ENCODE measurements at places on chromosomes 6 and 20. TPM values are rescaled to one million over a fixed set of nuclear protein-coding genes. Genes with fewer than 3 reads are reported as not detected.

- no peak for DNase-seq
These were observed 123.9 kb downstream of the GMPR start for GRCh38 chr6:16362296-16362695.

DNA sequence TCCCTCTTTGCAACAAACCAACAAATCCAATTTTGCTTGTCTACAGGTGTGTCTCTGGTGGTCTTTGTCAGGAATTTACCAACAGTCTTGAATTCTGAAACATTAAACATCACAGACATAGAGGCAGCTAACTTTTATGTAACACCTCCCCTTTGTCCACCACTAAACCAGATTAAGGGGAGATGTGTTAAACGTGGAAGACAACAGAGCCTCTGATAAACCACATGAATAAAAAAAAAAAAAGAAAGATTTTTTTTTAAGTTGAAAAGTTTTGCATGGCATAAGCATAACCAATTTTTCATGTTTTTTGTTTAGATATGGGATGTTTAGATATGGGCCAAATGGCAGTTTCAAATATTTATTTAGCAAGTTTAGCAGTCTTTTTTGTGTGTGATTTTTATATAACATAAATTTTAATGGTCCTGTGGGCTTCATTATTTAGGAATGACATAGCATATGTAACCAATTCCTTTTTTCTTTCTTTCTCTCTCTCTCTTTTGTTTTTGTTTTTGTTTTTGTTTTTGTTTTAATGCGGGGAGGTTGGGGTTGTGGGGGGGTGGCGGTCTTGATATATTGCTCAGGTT is 60.7 kb upstream of the BTN3A2 start:
- DNase-seq, result no peak

Gene ILRUN
- 43.8 TPM for total RNA-seq

Gene BPIFB2
- 93.5 TPM for total RNA-seq

DNA sequence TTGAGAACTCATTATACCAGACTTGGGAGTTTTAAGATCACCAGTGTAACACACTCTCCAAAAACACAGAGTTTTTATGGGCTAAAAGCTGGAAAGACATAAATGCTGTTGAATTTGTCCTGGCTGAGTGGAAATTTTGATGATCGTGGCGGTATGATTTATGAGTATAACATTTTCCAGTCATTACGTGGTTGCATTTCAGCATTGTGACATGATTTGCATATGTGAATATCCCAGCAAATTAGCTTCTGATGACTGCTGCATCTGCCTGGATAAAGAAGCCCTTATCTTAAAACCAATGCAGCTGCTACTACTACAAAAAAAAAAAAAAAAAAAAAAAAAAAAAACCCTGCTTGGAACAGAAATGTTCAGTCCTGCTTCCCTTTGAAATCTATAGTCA is 850.9 kb downstream of the TFAP2A start:
- DNase-seq, result no peak

Gene ECT2L
- total RNA-seq, result not detected

Gene SPACA1
- total RNA-seq, result not detected

DNA sequence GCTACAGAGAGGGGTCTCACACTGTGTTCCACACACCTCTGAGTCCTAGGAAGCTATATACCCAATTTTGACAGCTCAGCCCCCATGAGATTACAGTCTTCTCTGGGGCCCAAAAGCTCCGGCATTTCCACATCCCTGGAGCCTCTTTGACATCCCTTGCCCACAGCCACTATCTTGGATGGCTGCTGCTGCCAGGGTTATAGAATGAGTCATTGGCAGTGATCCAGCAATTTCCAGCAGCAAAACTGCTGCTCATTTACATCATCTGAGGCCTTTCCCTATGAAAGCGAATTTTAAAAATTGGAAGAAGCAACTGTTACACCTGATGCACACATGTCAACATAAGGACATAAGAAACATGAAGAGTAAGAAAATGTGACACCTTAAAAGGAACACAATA is 590.7 kb downstream of the MEI4 start:
- no peak for DNase-seq

- DNase-seq, result no peak
These were observed 17.9 kb downstream of the AHI1 start for GRCh38 chr6:135479601-135480000.

DNA sequence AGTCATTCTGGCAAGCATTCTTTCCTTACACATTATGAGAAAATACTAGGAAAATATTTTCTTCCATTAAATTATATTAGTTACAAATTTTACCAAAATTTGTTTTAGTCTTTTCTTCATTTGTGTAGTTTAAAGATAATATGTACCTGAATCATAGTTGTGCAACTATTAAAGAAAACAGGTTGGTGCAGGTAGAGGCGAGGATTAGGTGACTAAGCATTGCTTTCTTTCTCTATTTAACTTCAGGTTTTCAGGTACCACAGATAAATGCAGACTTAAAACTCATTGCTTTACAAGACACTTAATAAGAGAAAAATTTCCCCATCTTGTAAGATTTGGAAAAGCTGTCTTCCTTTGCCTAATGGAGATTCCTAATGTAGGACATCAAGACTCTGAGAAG is 1175.5 kb upstream of the ADGRB3 start:
- no peak for DNase-seq

DNA sequence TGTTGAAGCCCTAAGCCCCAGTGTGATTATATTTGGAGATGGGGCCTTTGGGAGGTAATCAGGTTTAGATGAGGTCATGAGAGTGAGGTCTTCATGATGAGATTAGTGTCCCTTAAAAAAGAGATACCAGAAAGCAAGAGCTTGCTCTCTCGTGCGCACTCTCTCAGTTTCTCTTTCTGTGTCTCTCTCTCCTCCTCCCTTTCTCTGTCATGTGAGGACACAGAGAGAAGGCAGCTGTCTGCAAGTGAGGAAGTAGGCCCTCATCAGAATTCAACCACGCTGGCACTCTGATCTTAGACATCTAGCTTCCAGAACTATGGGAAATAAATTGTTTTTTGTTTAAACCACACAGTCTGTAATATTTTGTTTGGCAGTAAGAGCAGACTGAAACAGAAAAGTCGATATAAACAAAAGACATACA is 180.5 kb downstream of the IBTK start:
- DNase-seq, result no peak

- no peak for DNase-seq
These were observed 6.3 kb downstream of the MAPK14 start for GRCh38 chr6:36033935-36034334.

DNA sequence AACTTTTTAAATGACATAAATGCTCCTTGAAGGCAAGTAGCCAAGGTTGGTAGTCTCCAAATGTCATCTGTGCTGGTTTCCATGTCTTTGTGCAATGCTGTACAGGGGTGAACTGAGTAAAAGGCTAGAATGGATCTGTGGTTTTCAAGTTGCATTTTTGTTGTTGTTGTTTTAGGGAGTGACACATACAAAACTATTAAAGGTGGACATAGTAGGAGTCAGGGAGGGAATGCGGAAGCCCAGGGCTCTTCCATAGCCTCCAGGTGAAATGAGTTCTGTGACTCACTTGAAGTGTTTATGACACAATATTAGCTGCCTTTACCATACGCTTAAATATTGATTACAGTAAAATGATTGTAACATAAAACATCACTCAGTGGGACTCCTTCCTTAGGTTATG is 22.5 kb upstream of the QKI start:
- no peak for DNase-seq

Gene HNF4A
- not detected for total RNA-seq

- DNase-seq, result no peak
These were observed 54.4 kb upstream of the COL10A1 start for GRCh38 chr6:116180375-116180774.

Gene SEL1L2
- total RNA-seq, result not detected

DNA sequence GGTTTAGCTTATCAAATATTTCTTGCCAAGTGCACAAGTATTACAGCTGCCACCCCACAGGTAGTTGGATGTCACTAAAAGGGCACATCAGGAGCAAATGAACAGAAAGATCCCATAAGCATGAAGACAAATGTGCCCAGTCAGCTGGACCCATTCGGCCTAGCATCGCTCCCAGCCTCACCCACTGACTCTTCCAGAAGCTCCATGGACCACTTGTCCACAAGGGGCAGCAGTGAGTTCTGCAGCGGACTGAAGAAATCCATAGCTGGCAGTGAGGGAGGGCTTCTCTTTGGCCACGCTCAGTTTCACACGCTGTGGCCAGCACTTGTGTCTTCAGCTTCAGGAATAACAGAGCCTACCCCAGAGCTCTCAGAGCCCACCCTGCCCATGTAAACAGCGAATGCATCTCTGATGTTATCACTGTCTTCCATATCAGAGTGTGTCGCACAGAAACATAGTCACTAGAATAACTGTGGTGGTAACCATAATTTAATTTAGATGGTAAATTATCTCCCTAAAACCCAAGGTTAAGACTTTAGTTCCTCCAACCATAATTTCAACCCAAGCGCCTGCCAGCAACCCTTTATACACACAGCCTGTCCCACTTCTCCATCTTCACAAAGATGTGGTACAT is 15.8 kb downstream of the CGA start:
- DNase-seq, result no peak

- DNase-seq, result no peak
These were observed 15.2 kb downstream of the COL19A1 start for GRCh38 chr6:69881322-69882151.

DNA sequence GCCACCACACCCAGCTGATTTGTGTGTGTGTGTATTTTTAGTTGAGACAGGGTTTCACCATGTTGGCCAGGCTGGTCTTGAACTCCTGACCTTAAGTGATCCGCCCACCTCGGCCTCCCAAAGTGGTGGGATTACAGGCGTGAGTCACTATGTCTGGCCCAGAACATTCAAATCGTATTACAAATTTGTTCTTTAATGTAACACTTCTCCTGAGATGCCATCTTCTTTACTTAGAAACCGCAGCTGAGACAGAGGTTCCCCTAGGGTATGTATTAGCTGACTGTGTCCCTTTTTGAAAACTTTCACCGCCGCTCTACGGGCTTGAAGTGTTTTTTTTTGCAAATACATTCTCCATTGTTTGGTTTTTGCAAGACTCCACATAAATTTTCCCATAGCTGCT is 62.6 kb downstream of the TOX2 start:
- DNase-seq, result no peak

DNA sequence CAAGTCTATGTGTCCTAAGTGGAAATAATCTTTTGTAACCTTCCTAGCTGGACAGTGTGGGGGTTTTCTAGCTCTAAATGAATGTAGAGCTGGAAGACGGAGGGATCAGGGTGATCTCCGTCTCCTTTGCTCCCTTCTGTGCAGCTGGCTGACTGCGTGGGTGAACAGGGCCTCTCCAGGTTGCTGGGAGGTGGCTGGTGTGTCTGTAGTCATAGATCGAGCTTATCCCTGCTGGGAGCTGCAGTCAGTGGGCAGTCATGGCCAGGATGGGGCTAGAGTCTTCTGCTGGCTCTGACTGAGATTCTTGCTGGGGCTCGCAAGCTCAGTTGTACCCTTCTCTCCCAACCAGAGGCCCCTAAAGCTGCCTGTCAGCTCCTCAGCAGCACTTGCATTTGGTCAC is 6.4 kb downstream of the SEC23B start:
- DNase-seq, result no peak
